ENCODE measurements at places on chromosomes 16 and 17.

GRCh38 chr17:45784293-45784740, at the start of gene CRHR1:
Gene CRHR1 (plus strand): TSS chr17:45784320. CDS start chr17:45784545, 225 bp downstream.
- no peak for DNase-seq

GRCh38 chr17:77098884-77099545, 41.8 kb upstream of the SEC14L1 start:
- DNase-seq, result no peak

- DNase-seq, result no peak
Measured at GRCh38 chr16:11012841-11013240, 68.5 kb downstream of the CLEC16A start.

DNA sequence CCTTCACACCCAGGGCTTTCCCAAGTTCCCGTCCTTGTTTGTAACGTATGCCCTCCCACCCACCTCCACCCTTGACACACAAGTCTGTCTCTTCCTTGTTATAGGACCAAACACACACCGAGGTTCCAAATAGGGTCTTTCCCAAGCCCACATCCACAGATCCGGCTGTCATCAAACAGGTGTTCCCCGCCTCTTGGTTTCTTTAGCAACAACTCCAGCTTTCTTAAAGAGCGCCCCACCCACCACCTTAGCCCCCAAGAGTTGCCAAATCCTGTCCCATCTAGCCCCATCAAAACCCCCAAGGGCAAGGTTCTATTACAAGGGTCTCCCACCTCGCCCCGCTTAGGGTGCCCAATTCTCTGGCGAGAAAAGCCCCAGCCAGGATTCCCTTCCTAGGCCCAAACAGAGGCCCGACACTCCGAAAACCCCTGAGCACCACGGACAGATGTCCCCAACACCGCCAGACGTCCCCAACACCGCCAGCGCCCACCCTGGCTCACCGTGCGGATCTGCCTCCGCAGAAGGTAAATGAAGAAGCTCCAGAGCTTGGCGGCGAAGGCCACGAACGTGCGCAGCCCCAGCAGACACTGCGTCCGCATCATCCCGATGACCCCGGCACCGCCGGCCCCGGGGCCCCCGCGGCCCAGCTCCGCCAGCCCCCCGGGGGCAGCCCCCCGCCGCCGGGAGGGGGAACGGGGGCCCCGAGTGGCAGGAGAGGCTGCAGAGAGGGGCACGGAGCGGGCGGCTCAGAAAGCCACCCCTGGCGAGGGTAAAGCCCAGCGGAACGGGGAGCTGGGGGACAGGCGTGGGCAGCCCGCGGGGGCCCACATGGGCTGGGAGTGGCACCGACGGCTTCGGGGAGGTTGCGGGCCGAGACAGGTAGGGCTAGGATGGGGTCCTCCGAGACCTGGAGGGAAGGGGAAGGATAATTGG, 573 bp downstream of the CTDNEP1 start:
- no peak for DNase-seq

DNA sequence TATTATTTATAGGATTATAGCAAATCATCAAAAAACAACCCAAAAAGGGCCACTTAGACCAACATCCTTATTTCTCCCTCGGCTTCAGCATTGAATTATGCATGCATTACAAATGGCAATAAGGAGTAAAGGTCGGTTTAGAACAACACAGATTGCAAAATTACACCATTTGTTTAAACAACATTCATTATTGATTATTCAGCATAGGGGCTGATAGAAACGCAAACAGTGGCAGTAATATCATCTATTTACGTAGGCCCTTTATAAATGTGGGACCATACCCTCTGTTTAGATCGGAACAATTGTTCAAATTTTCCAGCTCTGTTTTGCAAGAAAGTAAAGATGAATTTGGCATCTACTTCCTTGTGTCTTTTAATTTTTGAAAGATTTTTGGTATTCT, 153.3 kb downstream of the WWOX start:
- DNase-seq, result no peak

DNA sequence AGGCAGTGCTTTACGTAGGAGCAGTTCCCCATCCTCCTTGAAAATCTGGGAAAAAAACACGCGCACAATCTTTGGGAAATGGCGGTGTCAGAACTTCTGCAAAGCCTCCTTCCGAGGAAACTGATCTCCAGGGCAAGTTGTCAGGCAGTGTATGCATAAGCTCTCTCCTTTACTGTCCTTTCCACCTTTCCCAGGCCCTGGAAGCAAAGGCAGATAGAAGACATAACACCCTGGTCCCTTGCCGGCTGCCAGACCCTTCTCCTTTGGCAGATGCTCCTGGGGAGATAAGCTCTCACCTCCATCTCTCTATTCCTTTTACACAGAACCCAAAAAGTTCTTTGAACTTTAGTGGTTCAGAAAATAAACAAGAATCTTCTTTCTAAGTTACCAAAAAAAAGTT, 12.4 kb downstream of the TOB1 start:
- no peak for DNase-seq

GRCh38 chr16:7378024-7378695, 45.5 kb downstream of the RBFOX1 start:
- DNase-seq, result no peak

DNA sequence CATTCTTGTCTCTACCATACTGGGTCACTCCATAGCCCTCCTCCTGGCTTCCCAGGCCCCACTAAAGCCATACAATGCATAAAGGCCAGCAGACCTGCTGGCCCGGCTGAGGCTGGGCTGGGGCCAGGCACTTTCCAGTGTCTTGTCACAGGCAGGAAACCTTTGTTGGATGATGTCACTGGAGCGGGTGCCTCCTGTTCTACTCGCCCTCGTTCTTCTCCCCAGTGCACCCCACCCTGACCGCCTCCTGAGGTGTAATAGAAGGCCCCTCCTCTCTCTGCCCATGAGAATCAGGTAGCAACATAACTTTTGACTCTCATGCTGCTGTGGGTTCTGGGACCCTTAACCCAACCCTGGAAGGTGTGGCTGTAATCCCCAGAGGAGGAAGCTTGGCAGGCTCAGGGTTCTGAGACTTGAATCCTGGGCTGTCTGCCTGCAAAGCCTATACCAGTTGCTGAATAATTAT, 54.2 kb upstream of the IL34 start:
- no peak for DNase-seq

DNA sequence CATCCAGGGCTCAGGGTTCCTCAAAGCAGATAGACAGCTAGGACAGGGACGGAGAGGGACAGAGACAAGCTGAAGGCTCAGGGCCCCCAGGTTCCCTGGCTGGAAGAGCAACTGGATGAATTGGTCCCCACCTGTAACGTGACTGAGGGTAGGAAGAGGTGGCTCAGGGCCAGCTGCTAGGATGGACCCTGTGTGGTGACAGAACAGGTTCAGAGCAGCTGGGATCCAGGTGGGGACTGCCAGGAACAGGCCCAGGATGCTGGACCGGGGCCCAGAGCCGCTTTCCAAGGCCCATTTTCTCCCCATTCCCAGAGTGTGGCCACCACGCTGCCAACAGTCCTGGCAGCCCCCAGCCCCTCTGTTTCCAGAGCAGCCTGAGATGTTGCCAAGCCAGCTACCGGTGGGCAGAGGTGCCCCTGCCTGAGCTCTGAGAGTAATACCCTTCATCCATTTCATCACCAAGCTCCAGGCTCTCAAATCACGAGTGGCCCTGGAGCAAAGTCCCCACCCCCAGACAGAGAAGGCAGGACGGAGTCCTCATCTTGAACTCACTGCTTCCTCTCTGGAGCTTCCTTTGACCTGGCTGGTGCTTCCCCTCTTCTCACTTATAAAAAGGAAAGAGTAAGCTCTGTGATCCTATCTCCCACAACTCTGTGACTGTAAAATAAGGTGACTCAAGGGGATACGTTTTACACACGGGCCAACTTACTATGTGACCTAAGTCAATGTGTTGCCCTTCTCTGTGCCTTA, 79.6 kb downstream of the TMEM132E start:
- no peak for DNase-seq

DNA sequence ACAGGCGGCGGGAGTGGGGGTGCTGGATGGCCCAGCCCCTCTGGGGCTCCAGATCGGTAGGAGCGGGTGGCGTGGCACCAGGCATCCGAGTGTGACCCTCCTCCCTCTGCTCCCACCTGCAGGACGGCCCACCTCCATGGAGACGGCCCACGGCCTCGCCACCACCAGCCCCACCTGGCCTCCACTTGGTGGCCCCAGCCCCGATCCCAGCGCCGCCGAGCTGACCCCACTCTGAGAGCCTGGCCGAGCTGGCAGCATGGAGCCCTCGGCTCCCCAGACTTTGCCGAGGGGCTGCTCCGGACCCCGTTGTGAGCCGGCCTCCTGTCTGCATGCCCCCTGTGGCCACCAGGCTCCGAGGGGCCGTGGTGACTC, 4.7 kb upstream of the NUDT16L1 start:
- DNase-seq, result no peak

- no peak for DNase-seq
Measured at GRCh38 chr17:13525876-13526275, 75.9 kb downstream of the HS3ST3A1 start.

DNA sequence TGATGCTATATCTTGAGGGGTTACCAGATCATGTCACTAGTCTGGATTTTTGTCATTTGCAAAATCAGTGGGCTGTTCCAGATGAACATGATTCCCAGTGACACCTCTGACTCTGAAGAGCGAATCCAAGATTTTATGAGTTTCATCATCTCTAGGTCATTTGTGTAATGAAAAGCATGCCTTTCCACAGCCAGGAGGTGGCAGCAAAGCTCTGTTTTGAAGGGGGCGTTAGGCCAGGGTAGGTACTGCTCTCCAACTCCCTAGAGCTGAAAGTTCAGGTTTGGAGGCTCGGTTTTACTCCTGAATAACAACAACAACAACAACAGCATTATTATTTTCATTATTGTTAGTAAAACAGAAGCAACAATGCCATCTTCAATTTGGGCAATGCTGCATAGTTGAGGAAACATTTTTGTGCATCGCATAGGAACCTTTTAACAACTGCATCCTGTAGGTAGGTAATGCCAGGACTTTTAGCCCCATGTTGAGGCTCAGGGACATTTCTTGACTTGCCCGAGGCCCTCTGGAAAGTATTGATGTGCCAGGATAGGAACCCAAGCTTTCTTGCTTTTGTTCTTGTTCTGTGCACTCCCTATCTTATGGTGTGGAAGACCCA, 77.0 kb downstream of the MYH13 start:
- DNase-seq, result no peak
